CD4-positive, alpha-beta T cell treated with Interleukin-10 for 1 hour (primary cell): ENCODE measurements at places on chromosomes 2 and 18.

DNA sequence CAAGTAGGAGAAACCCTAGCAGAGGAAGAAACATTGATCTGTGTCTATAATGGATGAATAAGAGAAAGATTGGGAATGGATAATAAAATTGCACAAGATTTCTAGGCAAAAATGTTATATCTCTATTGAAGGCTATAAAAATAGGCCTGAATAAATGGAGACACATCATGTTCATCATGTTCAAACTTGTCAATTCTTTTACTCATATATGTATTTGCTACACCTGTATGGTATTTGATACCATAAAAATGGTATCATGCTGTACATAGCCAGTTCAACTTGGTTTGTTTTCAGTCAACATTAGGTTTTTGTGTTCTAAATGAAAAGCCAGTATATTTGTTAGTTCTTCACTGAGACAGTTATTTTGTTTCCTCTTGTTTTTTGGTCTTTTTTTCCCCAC lies 132.2 kb upstream of the RNF152 start:
- no peak for DNase-seq

DNA sequence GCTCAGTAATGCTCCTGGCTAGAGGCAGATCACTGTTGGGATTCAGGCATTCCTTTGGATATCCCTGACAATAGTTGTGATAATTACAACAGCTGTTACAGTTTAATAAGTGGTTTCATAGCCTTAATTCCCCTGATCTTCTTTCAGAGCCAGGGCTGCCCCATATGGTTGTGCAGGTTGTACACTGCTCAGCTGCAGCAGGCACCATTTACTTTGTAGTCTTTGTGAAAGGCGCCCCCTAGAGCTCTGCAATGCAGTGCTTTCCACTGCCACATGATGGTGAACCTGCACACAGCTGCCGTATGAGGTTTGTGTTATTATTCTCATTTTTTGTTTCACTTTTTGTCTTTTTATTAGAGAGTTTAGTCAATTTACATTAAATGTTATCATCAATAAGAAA lies 239.1 kb downstream of the KCNS3 start:
- no peak for DNase-seq

GRCh38 chr18:63259567-63260379 lies 59.8 kb downstream of the BCL2 start:
- DNase-seq, result no peak

- no peak for DNase-seq
These were observed 142.3 kb downstream of the BABAM2 start for GRCh38 chr2:28032816-28033215.

DNA sequence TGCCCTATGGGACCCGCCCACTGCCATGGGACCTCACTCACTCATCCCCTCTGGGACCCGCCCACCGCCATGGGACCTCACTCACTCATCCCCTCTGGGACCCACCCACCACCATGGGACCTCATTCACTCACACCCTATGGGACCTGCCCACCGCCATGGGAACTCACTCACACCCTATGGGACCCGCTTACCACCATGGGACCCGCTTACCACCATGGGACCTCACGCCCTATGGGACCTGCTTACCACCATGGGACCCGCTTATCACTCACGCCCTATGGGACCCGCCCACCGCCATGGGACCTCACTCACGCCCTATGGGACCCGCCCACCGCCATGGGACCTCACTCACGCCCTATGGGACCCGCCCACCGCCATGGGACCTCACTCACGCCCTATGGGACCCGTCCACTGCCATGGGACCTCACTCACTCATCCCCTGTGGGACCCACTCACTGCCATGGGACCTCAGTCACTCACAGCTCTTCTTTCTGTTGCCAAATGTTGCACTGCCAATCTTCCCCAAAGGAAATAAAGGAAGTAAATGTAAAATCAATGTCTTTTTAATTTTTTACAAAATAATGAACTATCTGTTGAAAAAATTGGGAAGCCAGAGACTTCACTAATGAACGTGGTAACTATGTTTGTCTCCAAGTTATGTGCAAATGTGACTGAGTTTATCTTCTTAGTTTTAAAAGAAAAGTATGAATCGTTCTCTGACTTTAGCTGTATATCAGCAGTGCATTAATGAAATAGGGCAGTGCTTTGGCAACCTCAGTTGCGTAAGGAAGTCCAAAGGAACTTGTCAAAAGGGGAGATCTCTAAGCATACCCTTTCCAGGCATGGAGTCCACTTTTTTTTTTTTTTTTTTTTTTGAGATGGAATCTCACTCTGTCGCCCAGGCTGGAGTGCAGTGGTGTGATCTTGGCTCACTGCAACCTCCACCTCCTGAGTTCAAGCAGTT lies 101.5 kb upstream of the MGAT5 start:
- DNase-seq, result no peak

DNA sequence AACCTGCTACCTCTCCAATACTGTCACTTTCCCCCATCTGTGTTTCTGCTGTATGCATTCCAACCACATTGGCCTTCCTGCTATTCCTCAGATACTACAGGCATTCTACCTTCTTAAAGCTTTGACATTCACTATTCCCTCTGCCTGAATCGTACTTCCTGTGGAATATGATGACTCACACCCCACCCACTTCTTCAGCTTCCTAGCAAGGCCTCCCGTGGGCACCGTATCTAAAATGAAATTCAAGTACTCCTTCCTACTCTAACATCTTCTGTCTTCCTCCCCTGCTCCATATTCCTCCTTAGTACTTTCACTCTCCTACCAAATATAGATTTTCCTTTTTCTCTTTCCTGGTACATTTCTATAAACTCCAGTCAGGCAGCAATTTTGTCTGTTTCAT lies 710.4 kb downstream of the RNF144A start:
- DNase-seq, result no peak

- peak; percentile 18 for DNase-seq
These were observed 1.4 kb upstream of the CASP8 start for GRCh38 chr2:201258666-201259615.

DNA sequence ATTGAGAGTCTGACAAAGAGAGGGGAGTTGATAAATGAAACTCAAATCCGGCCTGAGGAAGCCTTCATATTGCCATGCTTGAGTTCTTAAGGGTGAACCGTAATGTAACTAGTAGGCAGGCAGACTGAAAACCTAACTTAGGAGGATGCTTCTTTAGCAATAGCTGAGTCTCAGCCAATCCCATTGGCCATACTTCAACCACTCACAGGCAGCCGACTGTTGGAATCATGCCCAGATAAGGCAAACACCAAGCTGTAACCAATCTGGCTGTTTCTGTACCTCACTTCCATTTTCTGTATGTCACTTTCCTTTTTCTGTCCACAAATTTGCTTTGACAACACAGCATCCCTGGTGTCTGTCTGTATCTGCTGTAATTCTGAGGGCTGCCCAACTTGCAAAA lies 39.5 kb downstream of the TPRKB start:
- DNase-seq, result no peak

DNA sequence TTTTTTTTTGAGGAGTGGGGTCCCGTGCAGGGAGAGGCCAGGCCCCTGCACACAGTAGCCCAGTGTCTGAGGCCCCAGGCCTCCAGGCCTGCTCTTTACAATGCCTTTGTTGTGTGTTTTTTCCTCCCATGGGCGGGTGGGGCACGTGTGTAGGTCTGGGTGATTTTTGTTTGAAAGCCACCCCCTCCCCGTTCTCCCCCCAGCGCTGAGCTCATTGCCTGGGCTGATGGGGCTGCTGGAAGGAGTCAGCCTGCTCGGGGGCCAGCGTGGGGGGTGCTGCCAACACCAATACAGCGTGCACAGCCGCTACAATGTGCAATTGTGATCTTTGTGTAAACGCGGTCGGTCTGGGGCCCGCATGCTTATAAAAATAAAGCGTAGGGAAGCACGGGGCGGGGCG lies 142.7 kb downstream of the DYSF start:
- DNase-seq, result no peak

DNA sequence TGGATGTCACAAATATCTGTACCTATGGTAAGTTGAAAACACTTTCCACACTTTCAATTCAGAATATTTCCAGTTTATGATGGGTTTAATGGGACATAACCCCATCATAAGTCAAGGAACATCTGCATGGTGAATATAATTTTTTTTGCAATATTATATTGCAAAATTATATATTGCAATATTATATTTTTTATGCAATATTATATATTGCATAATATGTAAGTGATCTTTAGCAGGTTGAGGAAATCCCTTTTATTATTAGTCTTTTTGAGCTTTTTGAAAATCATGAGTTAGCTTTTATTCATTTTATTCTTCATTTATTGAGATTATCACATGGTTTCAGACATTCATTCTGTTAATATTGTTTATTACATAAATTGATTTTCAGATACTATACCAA lies 342.2 kb upstream of the GALNT5 start:
- no peak for DNase-seq

GRCh38 chr2:138219961-138220360 lies 255.7 kb downstream of the HNMT start:
- no peak for DNase-seq

GRCh38 chr2:60507211-60507965 lies 46.1 kb downstream of the BCL11A start:
- DNase-seq, result no peak

GRCh38 chr18:48430150-48430549 lies 21.0 kb upstream of the ZBTB7C start:
- DNase-seq, result no peak

DNA sequence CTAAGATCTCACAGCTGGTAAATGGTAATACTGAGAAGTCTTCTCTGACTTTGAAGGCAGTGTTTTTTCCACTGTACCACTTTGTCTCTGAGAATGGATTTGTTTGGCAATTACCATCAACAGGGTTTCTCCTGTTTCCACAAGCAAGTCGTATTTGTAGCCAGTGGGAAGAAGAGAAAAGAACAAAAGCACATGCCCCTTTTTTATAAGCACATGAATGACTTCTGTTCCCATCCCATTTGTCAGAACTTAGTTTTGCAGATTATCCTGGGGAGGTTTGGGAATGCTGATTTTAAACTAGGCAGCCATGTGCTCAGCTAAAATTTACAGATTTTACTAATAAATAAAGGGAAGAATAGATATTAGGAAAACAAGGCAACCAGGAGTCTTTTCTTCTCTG lies 92.9 kb upstream of the ZSWIM2 start:
- DNase-seq, result no peak

- DNase-seq, result no peak
These were observed 40.3 kb downstream of the EML6 start for GRCh38 chr2:54763636-54764291.

DNA sequence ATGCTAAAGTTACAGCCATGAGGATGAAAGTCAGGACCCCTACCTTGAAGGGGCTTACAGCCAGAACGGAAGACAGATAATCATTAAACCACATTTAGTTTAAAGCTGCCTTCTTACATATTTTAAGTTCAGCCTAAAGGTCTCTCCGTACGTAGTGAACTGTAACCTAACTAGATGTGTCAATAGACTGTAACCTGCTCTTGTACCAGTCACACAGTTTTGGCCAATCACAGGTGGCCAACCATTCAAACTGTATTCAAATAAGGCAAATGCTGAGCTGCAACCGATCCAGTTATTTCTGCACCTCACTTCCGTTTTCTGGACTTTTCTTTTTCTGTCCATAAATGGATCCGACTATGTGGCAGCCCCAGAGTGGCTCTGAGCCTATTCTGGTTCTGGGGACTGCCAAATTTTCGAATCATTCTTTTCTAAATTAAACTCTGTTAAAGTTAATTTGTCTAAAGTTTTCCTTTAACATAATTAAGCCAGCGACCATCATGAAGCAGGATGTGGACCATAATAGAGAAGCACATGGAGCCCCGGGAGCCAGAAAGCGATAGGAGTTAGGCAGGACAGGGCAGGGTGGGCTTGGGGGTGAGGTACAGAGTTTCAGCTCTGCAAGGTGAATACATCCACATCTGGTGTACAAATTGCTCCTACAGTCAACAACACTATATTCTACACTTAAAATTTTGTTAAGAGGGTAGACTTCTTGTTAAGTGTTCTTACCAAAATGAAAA lies 48.4 kb upstream of the YPEL5 start:
- DNase-seq, result no peak

DNA sequence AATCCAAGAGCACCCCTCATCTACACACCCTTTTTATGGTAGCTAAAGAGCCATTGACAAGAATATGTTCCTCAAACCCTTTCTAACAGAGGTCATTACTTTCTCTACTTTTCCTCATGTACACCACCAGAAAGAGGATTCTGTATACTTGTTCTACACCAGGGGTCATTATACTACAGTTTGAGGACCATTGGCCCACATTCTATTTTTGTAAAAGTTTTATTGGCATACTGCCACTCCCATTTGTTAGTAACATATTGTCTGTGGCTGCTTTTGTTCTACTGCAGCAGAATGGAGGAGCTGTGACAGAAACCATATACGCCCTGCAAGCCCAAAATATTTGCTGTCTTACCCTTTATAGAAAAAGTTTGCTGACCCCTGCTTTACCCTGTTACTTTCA lies 14.3 kb downstream of the HTR2B start:
- DNase-seq, result no peak
